ENCODE measurements at places on chromosomes 6 and 20.

DNA sequence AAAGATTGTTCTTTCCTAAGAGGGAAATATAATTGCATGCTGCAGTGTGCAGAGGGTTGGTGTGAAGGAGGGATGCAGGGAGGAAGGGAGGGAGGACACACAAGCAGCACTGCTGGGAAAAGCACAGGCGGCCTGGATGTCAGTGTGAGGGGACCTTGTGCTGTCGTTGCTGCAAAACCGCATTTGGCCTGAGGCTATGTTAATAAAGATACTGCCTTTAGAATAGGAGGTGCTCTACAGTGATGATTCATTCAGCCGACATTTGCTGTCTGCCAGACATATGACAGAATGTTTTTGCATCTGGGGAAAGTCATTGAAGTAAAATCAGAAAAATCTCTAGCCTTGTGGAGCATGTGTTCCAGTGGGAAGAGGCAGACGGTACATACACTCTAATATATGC lies 50.5 kb upstream of the TRIM26 start:
- no peak for DNase-seq

DNA sequence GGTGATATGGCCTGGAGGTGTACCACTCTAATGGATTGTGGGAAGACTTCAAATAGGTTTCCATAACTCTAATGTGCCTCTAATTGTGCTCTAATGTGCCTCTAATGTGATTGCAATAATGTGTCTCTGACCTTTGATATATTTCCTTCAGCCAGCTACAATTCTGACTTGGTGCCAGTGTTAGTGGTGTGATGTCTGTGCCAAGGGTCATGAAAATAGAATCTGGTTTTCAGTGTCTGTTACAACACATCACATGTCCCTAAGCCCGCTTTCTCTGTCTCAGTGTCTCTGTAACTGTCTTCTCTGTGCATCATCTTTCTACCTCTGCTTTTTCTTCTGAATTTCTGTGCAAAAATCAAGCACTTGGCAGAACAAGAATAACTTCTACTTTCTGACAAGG lies 77.2 kb upstream of the ECI2 start:
- DNase-seq = no peak

DNA sequence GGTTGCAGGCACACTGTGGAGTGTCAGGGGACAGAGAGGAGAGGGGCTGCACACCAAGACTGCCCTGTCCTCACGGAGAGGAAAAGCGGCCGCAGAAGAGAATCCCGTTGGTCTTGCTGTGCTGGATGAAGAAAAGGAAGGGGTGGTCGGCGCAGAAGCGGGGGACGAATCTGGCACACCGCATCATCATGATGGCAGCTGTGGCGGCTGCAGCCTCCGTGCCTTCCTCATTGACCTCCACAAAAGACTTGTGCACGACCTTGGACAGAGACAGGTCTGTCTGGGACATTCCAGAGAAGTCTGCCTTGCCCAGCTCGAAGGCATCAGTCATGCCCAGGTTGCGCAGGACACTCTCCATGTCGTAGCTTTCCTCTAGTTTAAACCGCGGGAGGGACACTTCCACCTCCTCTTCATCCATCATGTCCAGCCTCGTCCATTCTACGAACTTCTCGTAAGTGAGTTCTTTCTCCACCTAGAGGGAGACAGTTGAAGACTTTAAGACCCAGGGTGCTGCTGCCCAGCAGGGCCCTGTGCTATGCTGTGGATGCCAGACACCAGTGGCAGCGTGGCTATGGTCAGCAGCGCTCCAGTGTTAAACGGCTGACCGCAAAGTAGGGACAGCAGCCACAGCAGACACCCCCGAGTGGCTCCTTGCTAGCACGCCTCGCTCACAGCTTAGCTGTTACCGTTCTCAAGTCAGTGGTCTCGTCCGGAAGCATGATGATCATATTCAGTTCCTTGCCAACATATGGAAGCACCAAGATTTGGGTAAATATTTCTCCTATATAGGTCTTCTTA lies 22.9 kb downstream of the SERPINB6 start:
- no peak for DNase-seq

GRCh38 chr6:69835414-69836179 lies 30.8 kb upstream of the COL19A1 start:
- DNase-seq = no peak

DNA sequence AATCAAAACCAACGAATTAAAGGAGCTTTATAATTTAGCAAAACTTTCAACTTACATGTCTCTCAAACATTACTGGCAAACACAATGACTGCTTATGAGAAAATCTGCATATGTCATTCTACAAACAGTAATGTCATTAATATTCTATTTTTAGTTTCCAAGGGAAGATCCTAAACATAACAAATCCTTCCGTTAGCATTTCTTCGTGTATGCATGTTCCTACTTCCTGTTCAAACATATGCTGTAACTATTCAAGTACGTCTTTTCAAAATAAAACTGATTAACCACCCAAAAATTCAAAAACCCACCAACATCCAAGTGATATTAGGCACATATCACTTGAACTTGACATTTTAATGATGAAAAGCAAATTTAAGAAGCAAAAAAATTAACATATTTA lies 131.3 kb downstream of the HACE1 start:
- DNase-seq = no peak

- DNase-seq = no peak
Measured at GRCh38 chr6:145313041-145313855, 422.1 kb downstream of the EPM2A start.

DNA sequence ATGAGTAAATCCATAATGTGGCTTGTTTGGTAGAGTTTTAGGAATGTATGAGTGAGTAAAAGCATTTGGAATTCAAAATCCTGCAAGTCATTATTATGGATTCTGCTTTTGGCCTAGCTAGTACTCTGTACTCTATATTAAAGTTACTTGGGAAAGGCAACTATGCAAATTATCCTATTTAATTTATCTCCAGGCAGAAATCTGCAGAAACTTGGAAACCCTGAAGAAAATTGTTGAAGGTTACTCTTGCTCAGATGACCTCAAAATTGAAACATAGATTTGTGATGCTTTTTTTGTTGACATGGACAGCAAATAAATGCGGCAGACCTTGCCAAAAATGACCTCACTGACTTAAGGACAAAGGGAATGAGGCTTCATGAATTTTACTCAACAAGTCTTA lies 477.1 kb upstream of the EYS start:
- DNase-seq = no peak

- no peak for DNase-seq
Measured at GRCh38 chr6:13677878-13678254, 33.8 kb downstream of the RANBP9 start.
